GM13977 (cell line): ENCODE measurements at places on chromosomes 2 and 18.

GRCh38 chr18:22939649-22940048, 6.5 kb downstream of the RBBP8 start:
- DNase-seq = no peak

GRCh38 chr2:212727751-212728150, 189.1 kb upstream of the ERBB4 start:
- DNase-seq = peak; percentile 32

GRCh38 chr2:182866461-182867406, at the start of gene FRZB:
TSS of gene FRZB (minus strand) at chr2:182866637. CDS start at chr2:182866552, 85 bp downstream.
- peak; percentile 42 for DNase-seq

DNA sequence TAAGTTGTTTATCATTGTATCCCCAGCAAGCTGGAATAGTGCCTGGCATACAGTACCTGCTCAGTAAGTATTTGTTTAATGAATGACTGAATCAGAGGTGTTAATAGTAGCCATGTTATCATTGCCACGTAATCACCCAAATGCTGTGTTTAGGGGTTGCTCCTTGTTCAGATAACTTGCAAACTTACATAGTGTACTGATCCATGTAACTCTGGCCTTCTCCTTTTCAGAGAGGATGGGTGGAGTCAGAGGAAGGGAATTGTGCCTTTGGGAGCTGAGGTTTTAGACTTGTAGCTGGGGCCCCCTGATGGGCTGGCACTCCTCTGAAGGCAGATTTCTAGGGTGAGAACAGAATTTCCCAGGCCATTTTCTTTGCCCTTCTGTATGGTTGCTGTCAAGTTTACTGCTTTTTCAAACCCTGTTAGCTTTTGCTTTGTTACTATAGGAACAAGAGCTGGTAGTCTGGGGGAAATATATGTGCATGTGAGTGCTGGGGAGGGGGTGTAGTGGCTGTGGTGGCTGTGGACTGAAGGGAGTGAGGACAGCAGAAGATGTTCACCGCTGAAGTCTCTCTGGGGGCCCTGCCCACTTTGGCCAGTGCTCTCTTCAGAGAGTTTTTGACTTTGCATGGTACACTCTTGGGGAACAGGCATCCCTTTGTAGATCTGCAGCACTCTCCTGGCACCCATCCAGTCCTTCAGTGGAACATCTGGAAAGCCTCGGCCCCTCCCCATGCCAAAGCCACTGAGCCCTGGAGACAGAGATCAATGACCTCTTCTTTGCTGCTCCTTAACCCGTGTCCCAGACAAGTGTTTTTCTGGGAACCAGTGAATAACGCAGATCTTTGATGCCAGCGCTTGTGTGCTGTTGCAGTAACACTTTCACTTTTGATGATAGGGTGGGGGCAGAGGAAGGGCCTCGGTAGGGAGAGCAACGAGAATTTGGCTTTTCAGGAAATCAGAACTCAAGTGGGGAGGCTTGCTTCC, 209.0 kb downstream of the PRKCE start:
- no peak for DNase-seq

GRCh38 chr18:36450264-36450663, 152.8 kb downstream of the FHOD3 start:
- no peak for DNase-seq

DNA sequence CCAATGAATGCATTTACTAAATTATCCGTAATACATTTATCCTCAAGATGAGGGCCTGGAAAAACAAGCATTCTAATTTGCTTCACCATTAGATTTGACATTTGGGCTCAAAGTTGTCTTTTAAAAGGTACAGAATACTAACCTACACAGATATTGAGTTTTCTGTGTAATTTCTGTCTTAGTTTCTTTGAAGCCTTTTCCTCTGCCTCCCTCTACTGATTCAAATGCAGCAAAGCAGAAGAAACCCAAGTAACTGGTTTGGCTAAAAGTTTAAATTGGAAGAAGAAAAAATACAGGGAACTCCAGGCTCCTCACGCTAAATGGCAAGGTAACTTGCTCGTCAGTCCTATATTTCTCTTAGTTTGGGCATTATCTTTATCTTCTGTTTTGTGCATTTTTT, 53.3 kb upstream of the SLC5A7 start:
- no peak for DNase-seq

DNA sequence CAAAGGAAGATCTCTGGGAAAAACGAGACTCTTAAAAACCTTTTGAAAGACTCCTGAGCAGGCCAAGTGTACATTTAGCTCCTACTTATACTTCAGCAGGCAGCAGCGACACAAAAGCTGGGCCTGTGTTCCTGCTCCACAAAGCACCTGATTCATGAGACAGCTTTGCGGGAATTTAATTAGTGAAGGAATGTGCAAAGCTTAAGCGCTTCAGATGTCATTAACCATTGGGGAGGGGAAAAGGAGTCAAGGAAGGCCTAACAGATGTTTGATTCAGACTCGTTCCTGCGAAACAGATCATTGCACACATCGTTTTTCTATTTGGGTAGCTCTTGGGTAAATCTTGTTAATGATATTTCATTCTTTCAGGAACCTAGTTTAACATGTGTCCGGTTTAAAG, 125.9 kb downstream of the MAIP1 start:
- no peak for DNase-seq

DNA sequence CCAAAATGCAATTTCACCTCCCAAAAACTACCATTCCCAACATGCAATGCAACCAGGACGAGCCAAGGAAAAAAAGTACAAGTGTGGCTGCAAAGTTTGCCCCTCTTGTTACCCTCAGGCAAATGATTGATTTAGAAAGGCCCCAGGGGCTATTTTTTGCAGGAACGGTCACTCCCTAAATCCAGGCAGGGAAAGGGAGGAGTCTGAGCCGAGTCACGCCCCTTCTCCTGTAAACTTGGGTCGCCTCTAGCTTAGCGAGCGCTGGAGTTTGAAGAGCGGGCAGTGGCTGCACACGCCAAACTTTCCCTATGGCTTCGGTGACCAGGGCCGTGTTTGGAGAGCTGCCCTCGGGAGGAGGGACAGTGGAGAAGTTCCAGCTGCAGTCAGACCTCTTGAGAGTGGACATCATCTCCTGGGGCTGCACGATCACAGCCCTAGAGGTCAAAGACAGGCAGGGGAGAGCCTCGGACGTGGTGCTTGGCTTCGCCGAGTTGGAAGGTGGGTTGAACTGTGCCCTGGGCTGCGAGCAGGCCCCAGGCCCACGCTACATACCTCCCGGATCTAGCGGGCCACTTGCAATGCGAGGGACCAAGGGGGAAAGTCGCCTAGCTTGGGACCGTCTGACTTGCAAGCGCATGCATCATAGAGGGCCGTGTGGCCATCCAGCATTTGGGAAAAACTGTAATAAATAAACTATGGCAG, at the start of gene GALM:
TSS of gene GALM (plus strand) at position 261 of the 702 bp plus-strand sequence. CDS start at position 309, 48 bp downstream.
- peak; percentile 43 for DNase-seq

DNA sequence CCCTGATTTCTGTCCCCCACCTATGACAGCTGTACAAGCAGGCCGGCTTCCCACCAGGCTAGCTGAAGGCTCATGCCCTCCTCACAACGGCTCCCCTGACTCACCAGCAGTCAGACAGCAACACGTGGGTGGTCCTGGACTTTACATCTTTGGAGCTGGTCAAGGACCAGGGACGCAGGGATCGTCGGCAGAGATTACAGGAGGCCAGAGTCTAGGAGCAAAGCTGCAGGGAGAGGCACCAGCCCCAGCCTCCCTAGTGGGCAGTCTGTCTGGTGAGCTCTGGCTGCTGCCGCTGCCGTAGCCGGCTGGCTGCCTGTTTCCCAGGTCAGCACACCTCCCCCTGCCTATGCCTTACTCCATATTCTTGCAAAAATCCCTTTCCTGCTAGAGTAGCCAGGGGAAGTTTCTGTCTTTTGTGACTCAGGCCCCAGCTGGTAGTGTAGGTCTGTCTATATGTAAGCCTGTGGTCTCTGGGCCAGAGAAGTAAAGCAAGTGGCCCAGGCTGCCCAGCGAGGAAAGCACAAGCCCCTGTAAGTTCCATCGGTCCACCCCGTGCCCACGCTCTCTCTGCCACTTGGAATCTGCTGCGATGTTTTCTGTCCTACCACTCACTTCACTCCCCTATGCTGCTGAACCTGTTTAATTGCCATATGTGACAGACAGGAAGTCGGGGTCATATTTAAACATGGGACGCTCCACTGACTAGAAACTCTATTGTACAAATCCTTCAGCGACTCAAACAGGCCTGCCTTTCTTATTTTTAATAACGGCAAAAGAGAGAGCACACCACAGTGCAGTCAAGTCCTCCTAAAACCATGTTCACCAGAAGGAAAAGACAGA, 2.4 kb upstream of the ARHGEF4 start:
- no peak for DNase-seq

- DNase-seq = no peak
Observed at GRCh38 chr18:6983366-6983765, 134.2 kb downstream of the LAMA1 start.

GRCh38 chr2:44840503-44840850, 101.0 kb upstream of the SIX3 start:
- DNase-seq = no peak

DNA sequence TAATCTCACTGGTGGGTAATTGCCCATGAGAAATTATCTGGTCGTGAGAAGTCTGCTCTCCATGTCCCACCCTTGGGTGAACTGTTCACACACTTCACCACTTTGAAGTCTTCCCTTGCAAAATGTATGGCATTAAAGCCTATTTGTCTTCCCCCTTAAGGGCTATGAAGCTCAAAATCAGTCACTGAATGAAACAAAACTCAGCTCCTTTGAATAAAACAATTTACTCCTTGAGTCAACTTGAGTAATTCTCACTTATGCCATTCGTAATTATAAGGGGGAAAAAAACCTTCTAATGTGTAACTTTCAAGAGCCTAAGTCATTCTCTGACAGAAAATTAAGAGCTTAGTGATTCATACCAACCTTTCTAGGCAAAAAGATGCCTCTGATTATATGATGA, 48.8 kb upstream of the REL start:
- DNase-seq = no peak

DNA sequence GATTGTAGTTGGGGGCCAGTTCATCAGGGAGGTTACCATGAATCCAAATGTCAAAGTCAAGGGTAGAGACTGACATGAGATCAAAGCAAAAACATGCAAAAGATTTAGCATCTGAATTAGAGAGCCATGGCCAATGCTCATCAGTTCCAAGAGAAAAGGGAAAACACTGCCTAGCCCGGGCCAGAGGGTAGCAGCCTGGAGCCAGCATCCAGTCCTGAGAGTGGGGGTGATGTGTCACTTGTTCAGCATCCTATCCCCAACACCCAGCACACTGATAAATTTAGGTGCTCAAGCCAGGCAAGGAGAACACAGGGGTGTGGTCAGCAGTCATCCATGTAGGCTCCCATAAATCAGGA, 76.9 kb upstream of the PPP1CB start:
- no peak for DNase-seq

DNA sequence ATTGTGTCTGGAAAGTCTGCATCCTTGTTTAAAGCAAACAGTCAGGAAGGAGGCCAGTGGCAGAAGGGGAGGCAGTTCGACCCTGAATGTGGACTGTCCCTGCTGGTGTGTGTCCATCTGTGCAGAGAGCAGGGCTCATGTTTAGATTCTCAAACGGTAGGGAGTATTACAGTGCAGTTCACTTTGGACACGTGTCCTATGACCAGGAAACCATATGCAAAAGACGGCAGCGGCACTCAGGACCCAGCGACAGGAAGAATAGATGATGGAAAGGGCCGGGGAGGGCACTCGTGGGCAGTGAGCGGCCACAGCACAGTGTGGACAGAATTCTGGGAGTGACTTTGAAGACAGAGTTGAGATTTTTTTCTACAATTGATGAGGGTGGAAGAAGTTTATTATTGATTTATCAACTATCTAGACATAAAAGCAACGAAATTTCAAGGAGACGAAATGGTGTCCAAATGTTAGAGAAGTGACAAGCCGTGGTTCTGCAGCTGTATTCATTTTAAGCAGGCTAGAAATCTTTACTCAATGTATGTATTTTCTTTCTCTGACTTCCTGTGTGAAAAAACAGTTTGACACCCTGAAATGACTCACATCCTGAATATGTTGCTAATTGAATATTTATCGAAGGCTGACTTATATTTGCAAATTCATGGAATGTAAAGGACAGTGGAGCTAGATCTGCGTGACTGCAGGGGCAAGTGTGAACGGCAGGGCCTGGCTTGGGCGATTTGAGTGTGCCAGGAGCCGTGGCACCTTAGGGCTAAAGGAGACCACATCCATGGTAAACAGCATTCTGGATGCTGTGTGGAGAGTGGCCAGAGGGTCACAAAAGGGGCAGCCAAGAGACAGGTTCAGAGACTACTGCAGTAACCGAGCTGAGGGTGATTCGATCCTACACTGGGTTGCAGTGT, 214.2 kb downstream of the PTGR3 start:
- DNase-seq = peak; percentile 39

- no peak for DNase-seq
Observed at GRCh38 chr2:30341500-30342267, 105.4 kb upstream of the LCLAT1 start.

DNA sequence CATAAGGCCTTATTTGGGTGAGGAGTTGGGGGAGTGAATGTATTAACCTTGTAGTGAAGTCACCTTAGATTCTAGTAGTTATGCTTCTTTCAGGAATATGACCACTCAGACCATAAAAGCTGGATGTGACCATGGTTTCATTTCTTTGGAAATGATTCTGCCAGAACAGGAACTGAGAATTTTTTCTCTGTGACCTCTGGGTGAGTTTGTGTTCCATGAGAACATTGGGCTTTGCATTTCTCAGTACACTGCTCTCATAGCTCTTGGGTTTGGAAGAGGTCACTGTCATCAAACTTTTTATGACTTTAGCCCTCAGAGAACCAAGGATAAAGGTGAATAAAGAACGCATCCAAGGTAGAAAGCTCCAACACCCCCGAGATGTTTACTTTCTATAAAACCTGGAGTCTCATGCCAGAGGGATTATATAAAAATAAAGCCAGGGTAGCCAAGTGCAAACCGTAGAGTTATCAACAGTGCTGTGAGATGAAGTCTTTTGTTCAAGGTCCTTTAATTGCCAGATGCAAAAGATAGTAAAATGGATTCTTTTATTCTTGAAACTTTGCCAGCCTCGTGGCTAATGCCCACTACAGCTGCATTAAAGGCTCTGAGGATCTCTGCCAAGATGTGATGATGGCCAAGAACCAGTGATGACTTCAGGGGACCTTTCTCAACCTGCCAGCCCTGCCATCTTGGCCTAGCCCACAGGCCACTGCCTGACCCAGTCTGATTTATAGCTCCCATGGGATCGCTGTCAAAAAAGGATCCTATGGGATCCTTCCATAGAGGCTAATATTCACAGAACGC, 27.8 kb upstream of the MAT2A start:
- DNase-seq = no peak

GRCh38 chr2:176126929-176127773, 2.4 kb upstream of the HOXD8 start:
- peak; percentile 76 for DNase-seq

- peak; percentile 57 for DNase-seq
Observed at GRCh38 chr2:149050188-149050587, 11.7 kb downstream of the LYPD6B start.
